ENCODE measurements at places on chromosomes 6 and 20. TPM values are rescaled to one million over a fixed set of nuclear protein-coding genes. Genes with fewer than 3 reads are reported as not detected.

- no peak for DNase-seq
These were observed 9.3 kb upstream of the OGFRL1 start for GRCh38 chr6:71279321-71279720.

GRCh38 chr6:8905757-8906156, 470.4 kb upstream of the SLC35B3 start:
- DNase-seq, result peak; percentile 2

The TRIM31 gene
- not detected for total RNA-seq

GRCh38 chr20:48769069-48769983, 58.5 kb downstream of the PREX1 start:
- DNase-seq, result no peak

DNA sequence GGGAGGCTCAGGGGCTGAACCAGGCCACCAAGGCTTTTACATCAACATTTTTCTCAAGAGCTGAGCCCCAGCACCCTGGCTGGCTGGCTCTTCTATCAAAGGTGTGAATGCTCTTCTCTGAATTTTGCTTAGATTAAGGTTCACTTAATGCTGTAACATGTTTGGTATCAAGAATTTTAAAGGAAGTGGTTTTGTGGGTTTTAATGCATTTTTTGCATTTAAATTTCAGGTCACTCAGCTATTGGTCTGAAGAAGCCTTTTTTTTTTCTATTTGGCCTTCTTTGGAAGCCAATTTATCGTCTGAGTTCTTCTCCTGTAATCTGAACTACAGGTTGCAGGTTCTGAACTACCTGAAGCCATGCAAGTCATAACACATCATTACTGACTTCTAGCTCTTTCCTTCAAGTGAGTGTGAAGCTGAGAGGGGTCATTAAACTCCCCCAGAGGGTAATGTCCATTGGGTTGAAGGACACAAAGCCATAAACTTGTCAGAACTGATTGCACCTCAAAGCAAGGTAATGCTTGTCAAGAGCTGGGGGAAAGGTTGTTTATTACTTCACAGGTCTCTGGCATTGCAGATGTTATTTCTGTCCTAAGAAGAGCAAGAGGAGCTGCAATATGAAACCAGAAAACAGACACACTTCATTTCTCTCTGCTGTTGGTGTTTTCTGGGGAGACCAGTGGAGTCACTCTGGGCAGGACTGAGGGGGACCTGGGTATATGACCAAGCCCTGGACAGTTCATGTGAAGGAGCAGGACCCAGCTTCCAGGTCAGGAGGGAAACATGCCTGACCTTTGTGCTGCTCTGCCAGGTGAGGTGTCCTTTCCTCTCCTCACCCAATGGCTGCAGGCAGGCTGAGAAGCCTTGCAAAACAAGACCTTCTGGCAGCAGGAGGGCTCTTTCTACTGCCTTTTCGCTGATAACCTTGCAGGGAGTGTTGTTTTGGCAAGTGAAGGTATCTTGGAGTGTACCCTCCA, 26.1 kb upstream of the NEDD9 start:
- peak; percentile 44 for DNase-seq

The SYCP2L gene
- 5.3 TPM for total RNA-seq

- peak; percentile 79 for DNase-seq
These were observed 31.6 kb upstream of the SLC32A1 start for GRCh38 chr20:38692436-38693411.

DNA sequence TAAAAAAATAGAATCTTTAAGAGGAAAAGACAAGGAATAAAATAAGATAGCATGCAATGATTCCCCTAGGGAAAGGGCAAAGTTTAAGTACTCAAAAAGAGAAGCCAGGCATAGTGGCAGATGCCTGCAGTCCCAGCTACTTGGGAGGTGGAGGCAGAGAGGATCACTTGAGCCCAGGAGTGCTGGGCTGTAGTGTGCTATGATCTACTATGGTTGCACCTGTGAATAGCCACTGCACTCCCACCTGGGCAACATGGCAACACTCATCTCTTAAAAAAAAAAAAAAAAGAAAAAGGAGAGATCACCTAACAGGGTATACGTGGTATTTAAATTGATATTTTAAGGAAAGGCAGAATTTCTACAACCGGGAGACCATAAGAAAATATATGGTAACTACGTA, 16.0 kb downstream of the EPHA7 start:
- DNase-seq, result no peak

The F13A1 gene
- total RNA-seq, result 31.1 TPM
